Left lung (tissue), 14 donors: ENCODE measurements at places on chromosomes 3 and 15.

DNA sequence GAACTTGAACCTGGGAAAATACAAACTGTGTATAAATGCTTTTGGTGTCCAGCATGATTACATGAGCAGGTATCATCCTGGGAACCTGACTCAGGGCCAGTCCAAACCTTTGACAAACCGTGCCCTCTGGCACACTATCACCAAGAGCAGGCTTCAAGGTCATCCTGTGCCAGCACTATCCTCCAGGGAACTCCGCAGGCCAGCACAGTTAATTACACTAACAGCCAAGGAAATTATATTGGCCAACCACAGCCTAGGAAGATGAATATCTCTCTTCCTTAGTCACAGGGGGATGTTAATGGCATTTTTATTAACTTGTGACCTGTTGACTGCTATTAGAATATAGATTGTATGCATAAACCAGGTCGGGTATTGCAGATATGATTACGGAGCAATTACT, 262.0 kb downstream of the TUSC7 start:
- DNase-seq: no peak

DNA sequence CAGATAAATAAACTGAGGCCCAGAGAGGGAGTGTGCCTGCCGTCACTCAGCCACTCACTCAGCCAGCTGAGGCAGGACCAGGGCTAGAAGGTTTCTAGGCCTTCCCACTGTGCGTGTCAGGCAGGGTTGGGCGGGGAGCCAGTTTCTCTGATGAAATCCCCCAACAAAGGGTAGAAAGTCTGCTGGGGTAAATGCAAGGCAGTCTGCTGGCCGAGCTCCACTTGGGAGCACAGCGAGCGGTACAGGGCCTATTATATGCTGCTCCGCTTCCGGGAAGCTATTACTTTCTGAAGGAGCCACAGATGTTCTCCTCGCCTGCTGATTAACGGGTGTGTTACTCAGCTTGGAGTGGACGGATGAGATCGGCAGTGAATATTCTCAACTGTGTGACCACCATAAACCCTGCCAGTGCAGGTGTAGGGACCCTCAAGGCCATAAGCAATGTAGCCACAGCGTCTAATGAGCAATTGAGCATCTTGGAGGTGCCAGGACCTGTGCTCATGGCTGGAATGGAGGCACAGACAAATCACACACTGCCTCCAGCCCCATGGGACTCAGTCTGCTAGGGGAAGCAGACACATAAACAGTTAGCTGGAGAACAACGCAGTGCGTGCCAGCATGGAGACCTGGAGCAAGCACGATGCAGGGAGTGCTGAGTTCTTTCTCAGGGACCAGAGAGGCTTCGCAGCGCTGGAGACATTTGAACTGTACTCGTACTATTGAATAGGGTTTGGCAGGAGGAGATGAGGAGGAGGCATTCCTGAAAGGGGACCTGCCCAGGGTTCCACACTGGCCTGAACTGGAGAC, 42.1 kb downstream of the CORO2B start:
- no peak for DNase-seq

GRCh38 chr3:102668247-102668646, 233.4 kb downstream of the ZPLD1 start:
- DNase-seq: no peak

DNA sequence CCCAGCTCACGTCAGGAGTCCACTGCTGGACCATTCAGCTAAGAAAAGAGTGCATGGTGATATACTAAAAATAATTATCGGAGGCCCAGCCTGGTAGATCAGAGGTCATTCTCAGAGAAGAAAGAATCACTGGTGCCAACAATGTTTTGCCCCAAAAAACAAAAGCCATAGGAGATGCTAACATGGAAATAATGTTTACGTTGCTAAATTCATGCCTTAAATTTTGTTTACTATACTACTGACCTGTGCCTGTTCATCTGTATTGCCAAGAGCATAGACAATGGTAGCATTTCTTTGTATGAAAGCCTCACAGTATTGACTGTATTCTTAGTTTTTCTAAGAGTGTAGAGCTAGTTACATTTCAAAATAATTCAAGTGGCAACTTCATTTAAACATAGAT, 138.1 kb upstream of the GPR149 start:
- DNase-seq: no peak

DNA sequence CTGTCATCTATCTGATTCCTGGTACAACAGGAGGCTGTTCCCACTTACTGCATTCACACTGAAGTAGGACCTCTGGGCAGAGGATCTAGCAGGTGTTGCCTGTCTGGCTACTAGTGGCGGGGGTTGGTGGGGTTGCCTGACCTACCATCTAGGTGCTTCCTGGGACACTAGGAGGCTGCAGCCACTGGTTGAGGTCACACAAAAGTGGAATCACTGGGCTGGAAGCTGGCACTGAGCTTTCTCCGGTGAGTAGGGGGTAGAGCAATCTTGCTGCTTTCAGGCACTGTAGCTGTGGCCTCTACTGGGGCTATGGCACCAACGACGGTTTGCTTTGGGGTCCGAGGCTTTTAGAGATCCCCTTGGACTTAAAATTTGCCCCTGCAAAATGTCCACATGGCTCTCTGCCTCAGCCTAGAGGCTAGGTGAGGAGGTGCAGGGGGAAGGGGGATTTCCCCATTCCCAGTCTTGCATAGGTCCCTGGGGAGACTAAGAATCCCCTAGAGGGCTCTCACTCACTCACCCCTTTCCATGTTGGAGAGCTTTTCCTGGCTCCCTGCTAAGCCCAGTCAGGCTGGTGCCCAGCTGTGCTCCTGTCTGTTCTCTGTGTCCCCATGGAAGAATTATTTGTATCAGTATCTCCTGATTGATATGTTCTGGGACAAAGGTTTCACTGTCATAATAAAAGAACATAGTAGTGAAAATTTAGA, 397.7 kb upstream of the EPHA6 start:
- DNase-seq: no peak

DNA sequence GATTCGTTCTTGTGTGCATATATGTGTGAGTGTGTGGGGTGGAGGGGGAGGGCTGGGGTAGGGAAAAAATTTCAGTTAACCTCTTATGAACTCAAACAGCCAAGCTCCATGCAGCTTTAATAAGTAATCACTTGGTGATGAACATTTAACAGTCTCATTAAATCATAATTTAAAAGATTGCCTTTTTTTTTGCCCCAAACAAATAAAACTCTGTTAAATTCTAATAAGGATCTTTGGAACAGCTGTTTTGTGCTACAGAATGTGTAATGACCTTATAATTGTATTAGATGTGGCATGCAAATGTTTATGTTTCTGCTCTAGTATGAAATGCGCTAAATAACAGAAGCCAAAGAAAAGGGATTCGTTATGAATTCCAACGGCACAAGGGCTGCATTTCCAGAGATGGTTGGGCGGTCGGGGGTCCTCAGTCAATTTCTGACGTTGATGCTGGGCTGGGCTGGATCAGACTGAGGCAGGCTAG, 80.0 kb upstream of the RORA start:
- peak; percentile 65 for DNase-seq

DNA sequence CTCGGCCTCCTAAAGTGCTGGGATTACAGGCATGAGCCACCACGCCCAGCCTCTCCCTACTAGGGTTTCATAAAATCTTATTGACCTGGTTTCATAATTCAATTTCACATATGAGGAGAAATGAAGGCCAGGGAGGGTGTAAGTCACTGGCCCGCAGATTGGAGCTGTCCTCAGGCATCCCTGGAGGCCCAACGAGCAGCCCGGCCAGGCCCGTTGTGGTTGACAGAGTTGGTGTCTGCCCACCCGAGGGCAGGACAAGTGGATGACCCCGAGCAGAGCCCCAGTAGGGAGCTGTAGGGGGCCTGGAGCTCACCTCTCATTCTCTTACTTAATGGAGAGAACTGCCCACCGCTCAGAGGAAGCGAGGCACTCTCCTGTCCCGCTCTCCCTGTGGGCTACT, 78.9 kb downstream of the CPN2 start:
- DNase-seq: no peak
